ENCODE measurements at places on chromosomes 1 and 21.

DNA sequence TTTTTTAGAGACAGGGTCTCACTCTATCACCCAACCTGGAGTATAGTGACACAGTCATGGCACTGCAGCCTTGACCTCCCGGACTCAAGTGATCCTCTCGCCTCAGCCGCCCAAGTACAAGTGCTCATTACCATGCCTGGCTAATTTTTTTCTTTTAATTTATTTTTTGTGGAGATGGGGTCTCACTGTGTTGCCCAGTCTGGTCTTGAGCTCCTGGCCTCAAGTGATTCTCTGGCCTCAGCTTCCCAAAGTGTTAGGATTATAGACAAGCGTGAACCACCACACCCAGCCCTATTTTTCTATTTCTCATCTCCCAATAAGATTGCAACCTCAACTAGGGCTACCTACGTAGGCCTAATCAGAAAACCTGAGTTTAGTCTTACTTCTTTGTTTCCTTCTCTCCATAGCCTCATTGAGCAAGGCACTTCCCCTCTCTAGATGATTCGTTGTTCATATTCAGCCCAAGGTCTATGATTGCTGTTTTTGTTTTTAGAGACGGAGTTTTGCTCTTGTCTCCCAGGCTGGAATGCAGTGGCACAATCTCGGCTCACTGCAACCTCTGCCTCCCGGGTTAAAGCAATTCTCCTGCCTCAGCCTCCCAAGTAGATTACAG, 1.1 kb upstream of the KPNA6 start:
- DNase-seq = no peak

DNA sequence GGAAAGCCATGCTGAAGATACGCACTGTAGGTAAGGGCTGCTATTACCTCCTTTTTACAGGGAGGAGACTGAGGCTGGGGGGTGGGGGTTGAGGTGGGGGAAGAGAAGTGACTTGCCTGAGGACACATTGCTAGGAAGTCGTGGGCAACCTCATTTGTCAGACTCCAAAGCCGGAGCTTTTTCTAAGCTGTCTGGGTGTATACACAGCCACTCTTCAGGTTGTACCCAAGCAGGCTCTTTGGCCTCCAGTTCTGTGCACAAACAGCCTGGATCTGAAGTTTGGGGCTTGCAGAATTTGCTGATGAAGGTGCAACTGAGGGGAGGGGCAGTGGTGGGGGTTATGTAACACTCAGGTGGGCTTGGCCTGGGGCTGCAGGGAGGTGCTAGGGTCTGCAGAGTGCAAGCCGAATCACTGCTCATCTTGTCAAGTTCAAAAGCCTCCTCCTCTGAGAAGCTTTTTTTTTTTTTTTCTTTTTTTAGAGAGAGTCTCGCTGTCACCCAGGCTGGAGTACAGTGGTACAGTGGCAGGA, 16.9 kb downstream of the TINAGL1 start:
- no peak for DNase-seq

DNA sequence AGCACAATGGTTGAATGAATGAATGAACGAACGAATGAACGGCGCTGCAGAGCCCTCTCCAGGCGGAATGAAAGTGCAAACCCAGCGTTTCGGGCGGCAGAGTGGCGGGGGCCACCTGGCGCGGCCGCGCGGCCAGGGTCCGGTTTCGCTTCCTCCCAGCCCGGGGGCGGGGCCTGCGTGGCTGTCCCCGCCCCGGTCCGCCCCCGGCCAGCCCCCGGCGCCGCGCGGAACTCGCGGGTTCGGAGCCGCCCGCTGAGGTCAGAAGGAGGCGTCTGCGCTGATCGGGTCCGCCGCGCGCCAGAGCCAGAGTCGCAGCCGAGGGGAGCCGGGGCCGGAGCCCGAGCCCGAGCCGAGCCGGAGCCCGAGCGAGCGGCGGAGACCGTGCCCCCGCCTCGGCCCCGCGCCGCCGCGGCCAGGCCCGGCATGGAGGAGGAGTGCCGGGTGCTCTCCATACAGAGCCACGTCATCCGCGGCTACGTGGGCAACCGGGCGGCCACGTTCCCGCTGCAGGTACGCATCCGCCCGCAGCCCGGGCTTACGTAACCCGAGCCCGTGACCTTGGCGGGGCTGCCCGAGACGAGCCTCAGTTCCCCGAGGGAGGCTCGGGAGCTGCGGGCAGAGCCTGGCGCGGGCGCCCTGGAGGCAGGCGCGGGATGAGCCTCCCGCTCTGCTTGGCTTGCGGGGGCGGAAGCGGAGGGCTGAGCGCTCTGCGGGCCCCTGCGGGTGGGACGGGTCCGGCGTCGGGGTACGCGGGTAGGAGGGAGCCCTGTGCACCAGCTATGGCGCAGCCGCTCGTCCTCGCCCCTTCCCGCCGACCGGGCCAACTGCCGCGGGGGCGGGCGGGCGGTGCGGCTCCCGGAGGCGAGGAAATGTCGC, at the start of gene PDXK:
TSS of gene PDXK (plus strand) at position 258 of the 876 bp plus-strand sequence. CDS start at position 424, 166 bp downstream.
- DNase-seq = no peak

GRCh38 chr21:42417533-42417932, 13.8 kb downstream of the UBASH3A start:
- no peak for DNase-seq

DNA sequence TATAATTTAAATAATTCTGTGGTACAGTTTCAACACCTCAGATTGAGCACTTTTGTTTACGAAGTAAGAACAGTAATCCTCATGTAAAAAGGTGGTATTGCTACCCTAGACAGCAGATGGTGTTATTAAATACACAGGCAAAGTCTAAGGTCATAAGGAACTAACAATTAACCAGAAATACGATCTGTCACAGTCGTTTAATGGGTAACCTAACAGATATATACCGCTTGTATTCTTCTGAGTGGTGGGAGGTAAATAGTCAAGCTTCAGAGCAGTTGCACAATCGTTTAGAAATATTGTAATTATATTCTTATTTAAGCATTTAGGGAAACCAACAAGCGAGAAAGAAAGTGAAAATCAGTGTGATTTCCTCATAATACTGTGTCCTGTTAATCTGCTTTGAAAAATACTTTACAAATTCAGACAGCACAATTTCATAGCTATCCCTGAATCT, 9.8 kb upstream of the IRF2BP2 start:
- no peak for DNase-seq

DNA sequence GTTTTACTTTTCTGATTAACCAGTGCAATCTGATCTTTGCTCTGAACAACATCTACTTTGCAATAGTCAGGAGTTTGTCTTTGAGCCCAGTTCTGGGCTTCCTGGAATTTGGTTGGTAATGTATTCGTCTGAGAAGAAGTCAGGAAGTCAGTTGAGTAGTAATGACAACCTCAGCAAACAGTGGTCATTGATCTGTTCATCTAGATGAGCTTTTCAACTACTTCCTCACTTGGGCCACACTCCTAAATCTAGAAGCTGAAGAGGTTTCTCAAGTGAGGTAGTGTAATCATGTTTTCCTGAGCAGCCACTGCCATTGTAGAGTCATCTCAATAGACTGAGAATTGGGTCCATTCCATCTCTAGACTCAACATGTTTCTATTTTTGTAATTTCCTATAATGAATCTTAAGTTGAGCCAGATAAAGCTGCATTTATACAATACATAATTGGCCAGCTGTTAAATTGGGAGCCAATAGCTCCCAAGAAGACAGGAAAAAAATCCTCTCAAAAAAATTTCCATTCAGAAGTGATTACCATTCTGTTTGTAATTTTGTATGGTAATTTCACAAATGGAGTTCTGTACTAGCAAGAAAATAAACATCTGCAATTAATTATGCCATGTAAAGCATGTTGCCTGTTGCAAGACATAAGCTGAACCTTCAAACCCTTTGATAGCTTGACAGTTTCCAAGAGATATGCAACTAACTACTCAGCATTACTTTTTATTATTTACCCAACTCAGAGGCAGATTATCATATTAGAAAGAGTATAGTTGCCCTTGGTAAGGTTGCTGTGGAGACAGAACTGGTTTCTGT, 49.6 kb downstream of the WDR64 start:
- DNase-seq = no peak

DNA sequence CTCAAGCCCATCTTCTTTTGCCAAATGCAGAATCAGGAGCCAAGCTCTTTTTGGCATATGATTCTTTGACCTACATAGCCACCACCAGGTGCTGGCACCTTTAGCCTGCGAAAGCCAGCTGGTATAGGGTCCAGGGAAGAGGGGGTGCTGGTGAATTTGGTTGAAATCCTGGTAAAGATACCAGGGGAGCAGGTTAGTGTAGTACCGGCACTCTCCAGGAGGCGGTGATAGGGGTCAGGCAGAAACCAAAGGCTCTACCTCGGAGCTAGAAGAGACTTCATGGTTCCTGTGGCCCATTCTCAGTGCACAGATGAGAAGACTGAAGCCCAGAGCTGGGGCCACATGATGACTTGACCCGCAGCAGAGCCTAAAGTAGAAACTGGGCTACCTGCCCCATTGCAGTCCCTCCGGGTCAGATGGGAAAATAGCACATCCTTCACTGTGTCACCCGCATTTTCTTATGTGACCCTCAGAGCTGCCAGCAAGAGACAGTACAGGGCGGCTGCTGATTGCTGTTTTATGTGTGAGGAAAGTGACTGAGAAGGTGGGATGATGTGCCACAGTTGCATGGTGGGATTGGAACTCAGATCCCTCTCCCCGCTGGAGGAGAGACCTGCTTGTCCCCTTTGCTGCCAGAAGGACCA, 36.0 kb upstream of the IL19 start:
- DNase-seq = no peak
